ENCODE measurements at places on chromosomes 3 and 15.

DNA sequence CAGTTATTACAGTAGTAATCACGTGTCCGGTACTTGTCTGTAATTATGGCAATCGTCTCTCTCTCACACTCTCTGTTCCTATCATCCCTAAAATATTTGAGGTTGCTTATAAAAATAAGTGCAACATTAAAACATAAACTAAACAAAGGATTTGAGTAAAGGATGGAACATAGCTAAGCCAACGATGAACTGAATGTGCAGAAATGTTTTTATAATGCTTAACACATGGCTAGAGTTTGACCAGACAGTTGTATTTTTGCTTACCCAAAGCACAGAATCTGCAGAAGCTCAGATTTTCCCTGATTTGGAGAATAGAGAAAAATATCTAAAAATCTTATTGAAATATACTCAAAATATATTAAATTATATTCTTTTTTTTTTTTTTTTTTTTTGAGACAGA, 1030.9 kb downstream of the NAALADL2 start:
- DNase-seq, result no peak

DNA sequence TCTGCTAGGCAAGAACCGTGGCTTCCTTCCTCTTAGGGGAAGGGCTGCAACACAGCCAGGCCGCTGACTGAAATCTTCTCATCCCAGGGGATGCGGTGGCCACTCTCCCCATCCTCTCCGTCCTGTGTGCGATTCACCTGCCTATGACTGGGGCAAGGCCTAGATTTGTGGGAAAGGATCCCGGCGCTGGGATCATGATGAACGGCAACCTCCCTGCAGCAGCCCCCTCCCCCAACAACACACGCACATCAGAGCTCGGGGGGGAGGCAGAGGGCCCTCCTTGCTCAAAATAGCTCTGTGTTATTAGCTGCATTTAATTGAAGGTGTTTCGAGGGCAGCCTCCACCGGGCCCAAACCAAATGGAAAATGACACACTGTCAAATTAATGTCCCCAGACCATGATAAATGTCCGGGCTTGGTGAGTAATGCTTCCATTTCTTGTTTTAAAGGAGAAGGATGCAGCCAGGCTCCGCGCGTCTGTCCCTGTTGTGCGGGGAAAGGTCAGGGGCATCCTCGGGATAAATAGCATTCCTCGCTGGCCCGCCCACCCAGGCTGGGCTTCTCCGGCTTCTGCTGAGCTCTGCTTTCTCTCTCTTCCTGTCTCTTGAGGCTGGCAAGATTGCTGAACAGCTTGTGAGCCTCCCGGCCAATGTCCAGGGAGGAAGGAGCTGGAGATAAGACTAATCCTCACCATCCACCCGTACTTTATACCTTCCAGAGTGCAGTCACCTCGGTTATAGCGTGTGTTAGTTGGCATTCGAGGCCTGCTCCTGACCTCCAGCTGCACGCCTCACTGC, 56.4 kb upstream of the TLE3 start:
- no peak for DNase-seq

DNA sequence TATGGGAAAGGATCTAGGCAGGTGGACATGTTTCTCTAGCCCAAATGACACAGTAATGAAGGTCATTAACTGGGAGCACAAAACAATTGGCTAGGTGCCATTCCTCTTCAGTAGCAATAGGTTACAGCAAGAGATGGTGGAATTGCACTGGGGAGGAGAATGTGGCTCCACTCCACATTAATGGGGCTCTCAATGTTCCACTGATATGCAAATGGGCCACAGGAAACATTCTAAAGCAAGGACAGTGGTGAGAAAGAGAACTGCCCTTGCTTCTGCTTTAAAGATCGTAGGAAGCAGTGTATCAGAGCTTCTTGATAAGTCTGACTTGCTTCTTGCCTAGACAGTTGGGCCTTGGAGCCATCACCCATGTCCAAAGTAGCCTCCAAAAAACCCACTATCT, 271.4 kb upstream of the PPP2R3A start:
- no peak for DNase-seq

DNA sequence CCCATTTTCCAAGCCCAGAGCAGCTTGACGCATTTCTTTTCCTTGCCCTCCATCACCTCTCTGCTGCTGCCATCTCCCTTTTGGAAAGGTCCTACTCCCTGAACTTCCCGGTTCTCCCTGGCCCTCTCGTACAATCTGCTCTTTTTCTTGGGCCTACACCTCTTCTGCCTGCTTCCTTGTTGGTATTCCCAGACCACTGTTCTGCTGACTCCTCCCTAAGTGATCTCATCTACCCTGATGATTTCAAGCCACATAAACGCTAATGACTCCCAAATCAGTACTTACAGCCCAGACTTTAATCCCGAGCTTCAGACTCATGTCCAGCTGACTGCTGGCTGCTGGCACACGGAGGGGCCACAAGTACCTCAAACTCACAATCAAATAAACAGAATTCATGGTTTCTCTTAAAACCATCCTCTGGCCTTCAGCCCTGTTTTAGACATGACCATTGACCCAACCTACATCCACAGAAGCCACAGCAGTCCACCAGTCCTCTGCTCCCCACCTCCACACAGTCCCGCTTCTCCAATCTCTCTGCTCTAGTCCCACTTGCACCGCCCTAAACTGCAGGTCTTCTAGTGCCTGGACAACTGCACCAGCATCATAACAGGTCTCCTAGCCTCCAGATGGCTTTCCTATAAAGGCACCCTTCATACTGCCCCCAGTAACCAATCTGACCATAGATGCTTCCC, 57.6 kb downstream of the AAGAB start:
- no peak for DNase-seq

GRCh38 chr15:57375827-57376695, at the start of gene CGNL1:
CGNL1 (plus strand) TSS chr15:57376505; CDS start chr15:57438000, 61,495 bp downstream.
- peak; percentile 49 for DNase-seq
